ENCODE measurements at places on chromosomes 6 and 20.

DNA sequence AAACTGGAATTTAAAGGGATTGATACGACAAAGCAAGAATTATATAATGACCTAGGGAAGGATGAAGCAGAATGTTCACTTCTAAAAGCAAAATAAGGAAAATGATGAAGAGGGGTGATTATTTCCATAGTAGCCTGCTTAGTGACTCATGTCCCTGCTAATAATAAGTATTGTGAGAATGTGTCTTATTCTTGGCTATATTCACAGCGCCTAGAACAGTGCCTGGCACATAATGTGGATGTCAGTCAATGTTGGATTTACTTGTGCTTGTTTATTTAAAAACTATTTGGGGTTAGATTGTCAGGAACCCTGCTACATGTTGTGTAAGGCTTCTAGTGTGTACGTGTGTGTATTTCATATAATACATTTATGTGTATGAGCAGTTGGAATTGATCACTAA lies 85.1 kb downstream of the ZFAND3 start:
- no peak for DNase-seq

DNA sequence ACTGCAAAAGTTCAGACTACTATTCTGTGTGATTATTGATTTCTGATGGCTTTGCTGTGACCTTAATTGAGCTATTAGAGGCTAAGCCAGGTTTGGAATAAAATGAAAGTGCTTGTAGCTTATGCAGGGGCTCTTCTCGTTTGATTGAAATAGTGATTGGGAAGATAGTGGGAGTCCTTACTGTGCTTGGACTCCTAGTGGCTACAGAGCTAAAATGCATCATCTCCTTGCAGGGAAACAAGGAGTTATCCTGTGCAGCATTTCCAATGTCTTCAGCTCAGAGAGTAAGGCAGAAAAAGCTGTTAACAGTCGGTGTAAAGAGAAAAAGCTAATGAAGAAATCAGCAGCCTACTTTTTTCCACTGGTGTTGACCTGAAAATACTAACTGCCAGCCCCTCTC lies 173.5 kb downstream of the SLC35F1 start:
- no peak for DNase-seq

DNA sequence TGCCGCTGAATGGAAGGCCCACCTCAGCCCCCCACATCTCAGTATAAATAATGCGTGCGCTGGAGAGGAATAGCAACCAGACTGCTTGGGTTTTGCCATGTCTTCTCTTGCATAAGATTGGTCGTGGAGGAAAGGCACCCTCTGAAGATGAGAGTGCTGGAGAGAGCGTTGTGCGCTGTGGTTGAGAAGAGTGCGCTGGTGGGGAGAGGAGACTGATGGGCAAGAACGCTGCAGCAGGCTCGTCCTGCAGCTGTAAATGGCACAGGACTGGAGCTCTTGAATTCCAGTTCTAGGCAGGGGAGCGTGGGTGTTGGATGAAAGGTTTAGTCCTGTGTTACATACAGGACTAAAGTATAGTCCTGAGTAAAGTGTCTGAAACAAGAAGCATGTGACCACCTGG lies 51.5 kb downstream of the RPRD1B start:
- DNase-seq: no peak

DNA sequence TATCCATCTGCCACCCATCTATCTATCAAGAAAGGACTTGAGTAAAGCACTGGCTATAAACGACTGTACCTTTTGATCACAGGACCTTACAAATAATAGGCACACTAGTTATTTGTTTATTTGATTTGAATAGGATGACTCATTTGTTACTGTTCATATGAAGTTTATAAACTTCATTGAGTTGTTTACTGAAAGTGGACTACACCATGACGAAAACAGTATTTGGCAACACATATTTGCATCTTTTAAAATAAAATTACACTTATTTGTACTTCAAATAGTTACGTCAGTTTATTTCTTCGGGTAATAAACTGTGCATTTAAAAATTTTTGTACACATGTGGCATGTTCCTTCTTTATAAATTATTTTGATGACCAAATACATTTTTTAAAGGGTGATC lies 133.0 kb downstream of the OGFRL1 start:
- no peak for DNase-seq

DNA sequence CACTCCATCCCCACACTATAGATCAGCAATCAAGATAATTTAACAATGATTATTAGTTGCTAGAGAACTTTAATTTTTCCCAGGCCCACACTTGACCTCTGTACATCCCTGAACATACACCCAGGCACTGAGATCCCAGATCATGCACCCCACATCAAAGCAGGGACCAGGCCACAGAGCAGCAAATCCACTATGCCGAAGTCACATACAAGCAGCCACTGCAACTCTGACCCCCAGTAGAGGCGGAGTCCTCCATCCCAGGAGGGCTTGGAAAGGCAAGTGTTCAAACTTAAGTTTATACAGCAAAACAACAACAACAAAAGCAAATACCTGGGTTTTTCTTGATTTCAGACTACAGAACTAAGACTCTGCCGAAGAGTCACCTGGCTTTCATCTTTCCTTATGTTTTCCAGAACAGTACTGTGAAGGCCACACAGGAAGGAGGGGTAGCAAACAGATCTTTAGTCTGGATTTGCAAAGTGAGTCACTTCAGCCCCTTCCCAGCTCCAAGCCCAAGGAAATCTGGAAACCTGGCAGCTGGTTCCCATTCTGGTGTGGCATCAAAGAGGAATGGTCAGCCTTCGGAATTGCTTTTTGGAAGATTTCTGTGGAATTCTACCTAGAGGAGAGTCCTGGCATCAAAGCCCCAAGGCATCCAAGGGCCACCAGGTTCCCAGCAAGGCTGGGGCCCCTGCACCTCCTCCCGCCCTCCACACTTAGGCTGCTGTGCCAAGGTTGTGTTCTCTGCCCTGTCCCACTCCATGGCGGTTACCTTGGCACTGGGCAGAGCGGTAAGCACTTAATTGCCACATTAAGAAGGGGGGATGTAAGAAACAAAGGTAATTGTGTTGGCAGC lies 7.3 kb downstream of the JAG1 start:
- DNase-seq: no peak

GRCh38 chr6:117025310-117025709 lies 148.3 kb downstream of the RFX6 start:
- no peak for DNase-seq

DNA sequence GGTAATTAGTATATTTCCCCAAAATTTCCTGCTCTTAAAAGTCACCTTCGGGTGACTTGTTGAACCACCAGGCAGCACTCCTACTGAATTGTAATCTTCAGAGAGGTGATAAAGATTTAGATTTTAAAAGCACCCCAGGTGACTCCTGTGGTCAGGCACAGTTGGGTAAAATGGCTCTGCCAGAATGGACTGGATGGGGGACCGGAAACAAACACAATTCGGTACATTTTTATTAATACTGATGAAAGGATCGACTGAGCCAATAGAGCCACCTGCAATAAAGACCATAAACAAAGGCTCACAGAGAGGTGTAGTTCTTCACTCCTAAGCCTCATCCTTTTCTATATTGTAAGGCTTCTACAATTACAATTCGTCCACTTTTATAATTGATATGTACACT lies 19.6 kb upstream of the FAM83C start:
- no peak for DNase-seq

GRCh38 chr20:57524511-57525176 lies at the start of gene CTCFL:
Gene CTCFL (minus strand): TSS chr20:57525140. CDS start chr20:57524205, 935 bp downstream.
- DNase-seq: no peak

DNA sequence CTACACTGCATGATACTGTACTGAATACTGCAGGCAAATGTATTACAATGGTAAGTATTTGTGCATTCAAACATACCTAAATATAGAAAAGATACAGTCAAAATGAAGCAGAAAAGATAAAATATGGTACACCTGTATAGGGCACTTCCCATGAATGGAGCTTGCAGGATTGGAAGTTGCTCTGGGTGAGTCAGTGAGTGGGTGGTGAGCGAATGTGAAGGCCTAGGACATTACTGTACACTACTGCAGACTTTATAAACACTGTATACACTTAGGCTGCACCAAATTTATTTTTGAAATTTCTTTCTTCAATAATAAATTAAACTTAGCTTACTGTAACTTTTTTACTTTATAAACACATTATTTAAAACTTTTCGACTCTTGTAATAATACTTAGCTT lies 213.1 kb downstream of the ATXN1 start:
- no peak for DNase-seq

GRCh38 chr20:53874104-53874503 lies 196.3 kb downstream of the BCAS1 start:
- DNase-seq: no peak

DNA sequence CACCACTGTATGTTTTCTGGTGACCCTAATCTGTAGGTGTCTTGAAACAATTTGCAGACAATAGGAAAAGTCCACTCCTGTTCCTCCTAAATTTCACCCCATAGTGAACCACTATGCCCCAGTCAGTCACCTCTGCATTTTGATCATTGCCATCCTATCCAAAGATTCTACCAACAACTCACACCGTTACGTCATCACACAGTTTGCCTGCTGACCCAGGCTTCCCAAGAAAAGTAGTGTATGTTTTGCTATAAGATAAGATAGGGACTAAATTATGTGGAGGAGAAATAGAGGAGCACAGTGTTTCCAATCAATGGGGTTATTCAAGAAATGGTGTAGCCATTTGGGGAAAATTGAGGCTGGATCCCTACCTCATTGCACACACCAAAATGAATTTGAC lies 58.8 kb downstream of the GNAS start:
- DNase-seq: no peak

GRCh38 chr20:38975539-38976120 lies 13.5 kb downstream of the DHX35 start:
- DNase-seq: no peak

GRCh38 chr20:11197851-11198250 lies 524.1 kb upstream of the JAG1 start:
- DNase-seq: no peak

- no peak for DNase-seq
These were observed 242.6 kb downstream of the DOK5 start for GRCh38 chr20:54717983-54718382.

GRCh38 chr20:45235995-45236394 lies 14.8 kb downstream of the SEMG2 start:
- no peak for DNase-seq

GRCh38 chr6:45724511-45724910 lies 291.1 kb downstream of the CLIC5 start:
- no peak for DNase-seq

GRCh38 chr6:151387175-151387970 lies 4.0 kb downstream of the ZBTB2 start:
- no peak for DNase-seq

DNA sequence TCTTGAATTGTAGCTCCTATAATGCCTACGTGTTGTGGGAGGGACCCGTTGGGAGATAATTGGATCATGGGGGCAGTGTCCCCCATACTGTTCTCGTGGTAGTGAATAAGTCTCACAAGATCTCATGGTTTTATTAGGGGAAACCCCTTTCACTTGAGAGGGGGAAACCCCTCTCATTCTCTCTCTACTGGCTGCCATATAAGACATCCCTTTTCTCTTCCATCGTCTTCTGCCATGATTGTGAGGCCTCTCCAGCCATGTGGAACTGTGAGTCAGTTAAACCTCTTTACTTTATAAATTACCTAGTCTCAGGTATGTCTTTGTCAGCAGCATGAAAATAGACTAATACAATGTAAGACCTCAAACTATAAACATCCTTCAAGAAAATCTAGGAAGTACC lies 23.1 kb downstream of the PAQR8 start:
- no peak for DNase-seq

DNA sequence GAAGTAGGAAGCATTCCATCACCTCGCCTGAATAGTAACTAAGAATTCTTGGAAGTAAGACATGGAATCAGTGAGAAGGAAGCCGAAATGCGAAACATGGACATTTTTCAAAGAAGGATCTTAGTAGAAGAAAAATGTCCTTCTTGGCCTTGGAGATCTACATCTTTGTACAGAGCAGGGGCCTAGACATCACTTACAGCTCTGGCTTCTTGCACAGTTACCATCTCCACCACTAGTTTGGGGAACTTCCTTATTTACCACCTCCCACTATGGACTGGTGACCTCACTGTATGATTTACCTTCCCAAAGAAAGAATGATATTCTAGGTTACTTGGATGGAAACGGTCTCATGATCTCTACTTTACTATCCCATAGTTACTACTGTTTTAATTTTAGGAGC lies 15.7 kb downstream of the CASS4 start:
- no peak for DNase-seq

GRCh38 chr20:20480126-20480525 lies 112.2 kb downstream of the INSM1 start:
- DNase-seq: no peak

GRCh38 chr20:42406826-42407225 lies 782.9 kb downstream of the PTPRT start:
- DNase-seq: no peak

- DNase-seq: no peak
These were observed 420.1 kb upstream of the SLC35B3 start for GRCh38 chr6:8855411-8855810.

- no peak for DNase-seq
These were observed 199.4 kb upstream of the ZNF184 start for GRCh38 chr6:27672113-27672799.

- no peak for DNase-seq
These were observed 30.0 kb upstream of the CHMP4B start for GRCh38 chr20:33781133-33781532.

DNA sequence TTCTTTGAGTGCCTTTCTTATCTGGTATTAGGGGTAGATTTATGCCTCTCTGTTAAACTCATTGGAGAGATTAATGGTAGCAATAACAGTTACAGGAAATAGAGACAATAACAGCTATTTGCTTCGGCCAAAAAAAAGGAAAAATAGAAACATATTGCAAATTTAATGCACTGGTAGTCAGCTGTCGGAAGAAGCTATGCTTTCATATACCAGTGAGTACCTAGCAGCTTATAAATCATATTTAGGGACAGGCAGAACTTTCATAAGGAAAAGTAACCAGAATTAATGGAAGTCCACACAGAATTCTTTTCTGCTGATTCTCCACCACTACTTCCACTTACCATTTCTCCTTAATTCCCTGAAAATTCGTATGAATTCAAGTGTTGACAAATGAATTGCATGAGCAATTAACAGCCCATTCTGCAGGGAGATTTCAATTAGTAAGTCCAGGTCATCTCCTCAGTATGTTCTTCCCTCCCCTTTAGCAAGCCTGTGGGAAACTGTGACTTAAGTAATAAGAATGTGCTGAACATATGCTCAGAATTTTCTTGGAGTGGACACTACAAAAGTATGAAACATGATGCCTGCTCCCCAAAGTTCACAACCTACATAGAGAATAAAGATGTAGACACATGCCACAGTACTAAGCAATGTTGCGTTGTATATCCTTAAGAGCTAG lies 196.7 kb upstream of the KCNQ5 start:
- no peak for DNase-seq

- no peak for DNase-seq
These were observed 6.8 kb downstream of the BCAS1 start for GRCh38 chr20:54063580-54063979.

Data from T-helper 1 cell (primary cell).